Fibroblast of skin of left biceps (primary cell): ENCODE measurements at places on chromosomes 13 and 19.

- no peak for DNase-seq
Observed at GRCh38 chr13:28531077-28531844, 36.3 kb upstream of the FLT1 start.

GRCh38 chr19:19260417-19261214, 12.5 kb downstream of the TM6SF2 start:
- no peak for DNase-seq

DNA sequence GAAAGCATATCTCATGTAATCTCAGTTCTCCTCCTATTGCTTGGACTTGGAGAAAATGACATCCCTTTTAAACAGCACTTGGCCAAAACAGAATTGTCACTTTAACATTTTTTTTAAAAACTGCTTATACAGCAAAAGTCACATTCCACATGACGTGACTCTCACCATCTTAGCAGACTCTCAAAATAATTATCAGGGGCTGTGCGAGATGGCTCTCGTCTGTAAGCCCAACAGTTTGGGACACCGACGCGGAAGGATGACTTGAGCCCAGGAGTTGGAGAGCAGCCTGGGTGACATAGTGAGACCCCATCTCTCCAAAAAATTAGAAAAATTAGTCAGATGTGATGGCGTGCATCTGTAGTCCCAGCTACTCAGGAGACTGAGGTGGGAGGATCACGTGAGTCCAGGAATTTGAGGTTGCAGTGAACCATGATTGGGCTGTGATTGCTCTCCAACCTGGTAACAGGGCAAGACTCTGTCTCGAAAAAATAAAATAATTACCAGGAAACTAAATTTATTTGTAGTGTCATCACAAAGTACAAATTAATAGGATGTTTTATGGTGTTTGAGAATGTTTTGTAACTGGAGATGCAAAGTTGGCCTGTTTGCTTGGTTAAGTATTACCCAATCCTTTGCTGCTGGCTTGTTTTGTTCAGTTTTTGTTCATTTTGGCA, 8.8 kb downstream of the SAFB start:
- no peak for DNase-seq

DNA sequence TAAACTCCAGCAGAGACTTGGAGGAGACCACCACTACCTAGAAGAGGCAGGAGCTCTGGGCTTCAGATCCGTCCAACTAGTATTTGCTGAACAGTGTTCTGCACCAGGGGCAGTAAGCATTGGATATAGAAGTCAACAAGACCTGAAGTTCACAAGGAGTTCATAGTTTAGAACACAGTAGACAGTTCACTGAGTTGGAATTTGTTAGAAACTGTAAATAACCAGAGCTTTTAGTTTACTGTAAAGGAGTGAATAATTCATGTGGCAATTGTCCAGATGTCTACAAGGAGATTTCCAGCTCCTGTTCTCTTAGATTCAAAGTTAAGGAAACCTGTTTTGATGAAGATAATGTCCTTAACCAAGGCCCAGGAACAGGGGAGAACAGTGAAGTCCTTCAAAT, 128.9 kb downstream of the COG6 start:
- DNase-seq, result no peak

- DNase-seq, result no peak
Observed at GRCh38 chr13:35475212-35475959, 1.1 kb downstream of the MAB21L1 start.

DNA sequence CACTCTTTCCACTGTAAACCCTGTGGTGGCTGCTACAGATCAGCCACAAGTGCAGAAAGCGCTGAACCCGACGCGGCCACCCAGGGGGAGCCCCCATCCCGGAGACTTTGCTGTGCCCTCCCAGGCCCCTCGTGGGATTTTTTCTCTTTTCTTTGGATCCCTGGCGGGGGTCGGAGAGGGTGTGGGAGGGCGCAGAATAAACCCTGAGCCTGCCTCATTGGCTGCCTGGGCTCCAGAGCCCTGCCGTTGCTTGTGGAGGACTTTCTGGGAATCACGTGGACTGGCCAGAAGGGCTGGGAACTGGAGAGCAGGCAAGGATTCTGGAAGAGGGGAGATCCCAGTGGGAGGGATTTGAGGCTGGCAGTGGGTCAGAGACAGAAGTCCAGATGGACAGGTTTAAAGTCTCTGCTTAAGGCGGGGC, 24.9 kb downstream of the GADD45B start:
- no peak for DNase-seq

DNA sequence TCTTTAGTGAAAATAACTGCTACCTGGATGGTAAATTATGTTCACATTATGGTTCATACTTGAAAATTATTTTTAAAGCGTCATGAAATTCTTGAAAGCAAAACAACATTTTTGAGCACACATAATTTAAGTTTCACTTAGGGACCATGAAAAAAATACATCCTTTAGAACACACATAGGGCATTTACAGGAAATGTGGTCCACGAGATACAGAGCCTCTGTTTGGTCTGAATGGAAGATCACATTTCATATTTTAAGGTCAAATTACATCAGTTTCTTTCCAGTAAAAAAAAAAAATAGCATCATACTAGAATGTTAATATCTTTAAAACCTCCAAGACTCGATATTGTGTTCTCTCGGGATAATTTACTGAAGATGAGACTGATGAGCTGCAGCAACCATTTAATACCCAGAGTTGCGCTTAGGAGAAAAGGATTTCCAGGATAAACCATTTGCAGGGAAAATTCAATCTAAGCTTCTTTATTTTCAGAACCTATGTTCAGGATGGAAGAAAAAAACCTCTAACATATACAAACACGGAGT, 720.7 kb downstream of the DIAPH3 start:
- DNase-seq, result no peak

DNA sequence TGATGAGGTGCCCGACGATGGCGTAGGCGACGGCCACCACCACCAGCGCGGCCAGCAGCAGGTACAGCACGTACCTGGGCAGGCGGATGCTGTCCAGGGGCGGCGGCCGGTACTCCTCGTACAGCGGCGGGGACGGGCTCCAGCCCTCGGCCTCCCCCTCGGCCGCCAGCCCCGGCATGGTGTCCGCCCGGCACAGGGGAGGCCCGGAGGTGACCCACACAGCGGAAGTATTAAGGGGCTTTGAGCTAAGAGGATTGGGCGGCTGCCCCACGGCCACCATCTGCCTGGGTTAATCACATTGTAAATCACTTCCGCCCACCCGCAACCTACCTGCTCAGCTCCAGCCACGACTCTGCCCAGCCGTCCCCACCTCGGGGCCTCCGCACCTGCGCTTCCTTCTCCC, at the start of gene SMIM44:
TSS of gene SMIM44 (minus strand) at position 216 of the 403 bp plus-strand sequence. CDS start at position 178, 38 bp downstream.
- DNase-seq, result no peak

DNA sequence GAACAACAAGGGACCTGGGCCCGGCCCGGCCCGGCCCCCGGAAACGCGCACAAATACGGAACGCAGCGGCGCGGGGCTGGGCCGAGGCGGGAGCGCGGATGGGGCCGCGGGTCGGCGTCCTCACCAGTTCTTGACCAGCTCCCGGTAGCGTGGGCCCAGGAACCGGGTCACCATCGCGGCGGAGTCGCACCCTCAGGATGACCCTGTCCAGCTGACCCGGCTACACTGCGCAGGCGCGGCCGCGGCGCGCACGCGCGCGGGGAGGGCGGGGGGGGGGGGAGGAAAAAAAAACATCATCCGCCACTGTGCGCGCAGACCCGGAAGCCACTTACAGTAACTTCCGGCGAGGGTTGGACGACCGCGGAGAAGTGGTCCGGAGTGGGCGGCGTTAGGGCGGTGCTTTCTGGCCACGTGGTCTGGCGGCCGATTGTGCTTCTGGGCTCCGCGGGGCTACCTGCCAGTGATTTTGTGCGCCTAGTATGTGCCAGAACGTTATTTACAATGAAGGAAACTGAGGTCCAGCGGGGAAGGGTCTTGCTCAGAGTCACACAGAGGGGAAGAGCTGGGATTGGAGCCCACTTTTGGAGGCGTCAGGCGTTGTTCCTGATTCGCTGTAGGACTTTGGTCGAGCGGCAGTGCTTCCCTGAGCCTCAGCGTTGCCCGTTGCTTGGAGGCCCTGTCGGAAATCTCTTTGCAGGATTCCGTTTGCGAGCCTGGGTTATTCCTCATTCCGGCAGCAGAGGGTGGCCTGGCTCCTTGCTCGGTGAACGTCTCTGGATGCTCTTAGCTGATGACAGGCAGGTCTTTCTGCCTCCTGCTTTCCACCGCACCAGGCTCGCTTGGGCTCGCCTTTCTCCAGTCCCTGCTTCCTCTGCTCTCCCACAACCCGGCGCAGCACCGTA, at the start of gene UQCR11:
TSS of gene UQCR11 (minus strand) at position 227 of the 902 bp plus-strand sequence. CDS start at position 174, 53 bp downstream.
- peak; percentile 87 for DNase-seq

GRCh38 chr13:28022848-28023518, 34.5 kb upstream of the URAD start:
- no peak for DNase-seq

- DNase-seq, result no peak
Observed at GRCh38 chr19:48510421-48511268, 990 bp downstream of the LMTK3 start.

GRCh38 chr19:12626958-12627357, 16.2 kb downstream of the ZNF791 start:
- DNase-seq, result no peak

DNA sequence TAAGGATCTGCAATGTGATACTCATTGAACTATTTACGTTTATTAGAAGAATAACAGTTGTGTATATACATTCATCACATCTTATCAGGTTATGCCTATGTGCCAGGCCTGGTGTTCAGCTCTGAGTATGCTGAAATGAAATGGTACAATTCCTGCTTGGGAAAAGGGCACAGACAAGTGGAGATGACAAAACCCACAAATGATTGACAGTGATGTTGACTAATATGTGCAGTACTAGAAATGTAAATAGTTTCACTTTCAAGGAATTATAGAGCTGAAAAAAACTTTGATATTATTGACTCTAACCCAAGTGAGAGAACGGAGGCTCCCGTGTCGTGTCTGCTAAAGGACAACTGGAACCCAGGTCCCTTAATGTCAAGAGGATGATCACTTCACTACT, 386.8 kb upstream of the DACH1 start:
- no peak for DNase-seq

- no peak for DNase-seq
Observed at GRCh38 chr13:38697197-38697596, 10.3 kb downstream of the FREM2 start.

DNA sequence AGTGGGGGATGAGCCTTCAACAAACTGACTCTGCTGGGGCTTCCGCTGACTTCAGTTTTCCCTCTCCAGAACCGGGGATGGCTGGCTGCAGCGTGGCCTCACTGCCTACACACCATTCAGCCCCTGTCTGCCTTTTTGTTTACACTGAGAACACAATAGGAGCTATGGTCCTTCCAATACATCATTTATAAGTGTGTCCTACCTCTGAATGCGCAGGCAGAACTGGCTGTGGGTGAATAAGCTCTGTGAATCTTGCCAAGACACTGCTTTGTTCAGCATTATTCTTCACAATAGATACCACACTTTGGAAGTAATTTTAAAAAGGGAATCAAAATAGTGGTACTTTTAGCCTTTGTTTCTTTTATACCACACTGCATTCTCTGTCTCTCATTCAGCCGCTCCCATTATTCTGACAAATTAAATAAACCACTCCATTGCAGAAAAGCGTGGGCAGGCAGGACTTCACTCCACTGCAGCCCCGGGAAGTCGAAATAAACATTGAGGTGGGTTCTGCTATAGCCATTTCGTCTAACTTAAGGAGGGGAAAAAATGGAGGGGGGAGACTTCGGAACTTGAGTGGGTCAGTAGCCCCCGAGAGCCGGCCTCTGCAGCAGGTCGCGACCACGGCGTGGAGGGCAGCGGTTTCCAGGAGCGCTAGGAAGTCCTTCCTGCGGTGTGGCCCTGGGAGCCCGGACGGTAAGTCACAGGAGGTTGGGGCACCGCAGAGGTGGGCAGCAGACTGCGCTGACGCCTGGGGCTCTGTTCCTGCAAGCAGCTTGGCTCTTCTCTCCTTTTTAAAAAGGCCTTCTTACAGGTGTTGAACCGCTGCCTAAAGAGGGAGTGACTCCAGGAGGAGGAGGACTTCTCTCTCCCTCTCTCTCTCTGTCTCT, 94.8 kb upstream of the SOX1 start:
- DNase-seq, result no peak

DNA sequence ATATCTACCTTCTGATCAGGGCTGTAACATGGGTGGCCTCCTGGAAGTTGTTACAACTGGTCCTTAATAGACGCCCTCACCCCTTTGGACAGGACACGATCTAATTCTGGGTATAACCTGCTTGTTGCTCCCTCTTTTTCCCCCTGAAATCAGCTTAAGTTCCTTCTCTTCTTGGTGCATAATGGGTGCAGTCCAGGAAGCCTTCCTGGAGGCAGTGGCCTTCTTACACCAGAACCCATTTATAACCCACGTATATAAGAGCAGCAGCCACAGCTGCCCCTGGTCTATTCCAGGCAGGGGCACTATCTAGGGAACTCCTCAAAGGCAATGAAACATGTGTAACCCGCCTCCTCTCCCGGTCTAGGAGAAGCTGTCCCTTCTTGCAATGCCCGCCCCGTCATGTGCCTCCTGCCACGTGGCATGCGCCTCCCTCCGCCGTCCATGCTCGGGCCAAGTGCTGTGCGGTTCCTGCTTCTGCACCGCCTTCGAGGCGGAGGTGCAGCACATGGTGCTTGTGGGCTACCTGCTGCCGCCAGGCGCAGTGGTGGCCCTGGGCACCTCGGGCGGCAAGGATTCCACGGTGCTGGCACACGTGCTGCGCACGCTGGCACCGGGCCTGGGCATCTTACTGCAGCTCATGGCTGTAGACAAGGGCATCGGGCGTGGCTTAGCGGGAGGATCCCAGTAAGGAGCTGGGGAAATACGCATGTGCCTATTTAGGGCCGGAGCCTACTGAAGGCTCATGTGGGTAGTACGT, 27.3 kb downstream of the ZNF175 start:
- DNase-seq, result no peak

GRCh38 chr13:106362707-106363106, 172.8 kb downstream of the EFNB2 start:
- DNase-seq, result no peak

DNA sequence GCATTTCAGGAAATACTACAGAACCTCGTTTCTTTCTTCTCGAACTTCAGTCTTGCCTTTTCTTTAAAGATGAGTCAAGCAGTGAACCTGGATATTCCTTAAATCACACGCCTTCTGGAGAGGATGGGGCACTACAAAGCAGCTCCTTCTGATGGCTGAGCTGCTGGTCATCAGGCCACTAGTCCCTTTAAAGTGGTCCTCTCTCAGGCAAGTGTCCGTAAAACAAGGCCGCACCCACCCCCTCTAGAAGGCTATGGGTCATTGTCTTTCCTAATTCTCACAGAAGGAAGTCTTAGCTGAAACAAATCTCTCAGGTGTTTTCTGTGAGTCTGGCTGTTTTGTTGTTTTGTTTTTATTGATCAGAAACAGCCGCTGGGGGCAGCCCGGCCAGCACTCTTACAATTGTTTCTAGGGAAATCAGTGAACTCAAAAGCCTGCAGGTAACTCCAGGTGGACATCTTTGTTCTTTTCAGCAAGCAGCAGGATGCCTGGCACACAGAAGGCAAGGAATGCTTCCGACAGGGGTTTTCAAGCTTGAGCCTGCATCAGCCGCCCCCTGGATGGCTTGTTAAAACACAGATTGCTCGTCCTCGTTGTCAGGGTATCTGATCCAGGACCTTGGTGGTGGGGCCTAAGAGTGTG, 45.4 kb downstream of the MBNL2 start:
- no peak for DNase-seq

- no peak for DNase-seq
Observed at GRCh38 chr19:19372656-19373416, 32.6 kb upstream of the GATAD2A start.

- no peak for DNase-seq
Observed at GRCh38 chr19:1989513-1990229, 25.8 kb downstream of the BTBD2 start.

GRCh38 chr13:114286808-114287207, 5.4 kb downstream of the UPF3A start:
- no peak for DNase-seq
